Left ventricle myocardium superior (tissue), 1 donor: ENCODE measurements at places on chromosomes 11 and 22. TPM values are rescaled to one million over a fixed set of nuclear protein-coding genes. Genes with fewer than 3 reads are reported as not detected.
A peak's percentile ranks its signal among the peaks of the same experiment; 100 is the strongest.

ARHGAP8 gene
- total RNA-seq: not detected

FGF19 gene
- total RNA-seq: not detected

DRD2 gene
- total RNA-seq: not detected

KCNJ1 gene
- 0.07 TPM for total RNA-seq

DBX1 gene
- not detected for total RNA-seq

DNA sequence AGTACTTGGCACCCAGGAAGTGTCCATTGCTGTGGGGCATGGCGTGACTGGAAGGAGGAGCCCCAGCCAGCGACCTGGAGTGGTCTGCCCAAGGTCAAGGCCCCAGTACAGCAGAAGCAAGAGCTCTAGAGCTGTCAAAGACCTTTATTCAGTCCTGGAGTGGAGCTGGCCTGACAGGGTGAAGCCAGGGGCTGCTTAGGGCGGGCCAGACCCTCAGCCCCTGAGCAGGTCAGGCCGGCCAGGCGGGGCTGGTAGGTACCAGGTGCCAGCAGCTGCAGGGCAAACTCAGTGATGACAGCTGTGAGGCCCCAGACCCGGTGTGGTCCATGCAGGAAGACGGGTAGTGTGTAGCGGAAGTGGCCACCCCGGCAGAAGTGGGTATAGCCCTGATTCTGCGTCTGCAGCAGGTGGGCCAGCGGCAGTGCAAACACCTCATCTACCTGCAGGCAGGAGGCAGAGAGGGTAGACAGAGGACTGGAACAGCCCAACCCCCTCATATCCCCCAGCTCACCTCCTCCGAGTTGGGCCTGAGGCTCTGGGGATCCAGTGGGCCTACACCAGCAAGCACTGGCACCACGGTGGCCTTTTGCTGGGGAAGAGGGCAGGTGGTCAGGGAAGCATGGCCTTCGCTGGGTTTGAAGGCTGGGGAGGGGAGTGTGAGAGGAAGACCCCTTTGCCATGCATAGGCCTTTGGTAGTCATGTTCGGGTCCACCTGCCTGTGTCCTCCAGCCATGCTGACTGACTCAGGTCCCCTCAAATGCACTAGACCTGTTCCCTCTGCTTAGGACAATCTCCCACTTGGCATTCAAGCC, 1.7 kb downstream of the NUDT8 start:
- DNase-seq: no peak

DNA sequence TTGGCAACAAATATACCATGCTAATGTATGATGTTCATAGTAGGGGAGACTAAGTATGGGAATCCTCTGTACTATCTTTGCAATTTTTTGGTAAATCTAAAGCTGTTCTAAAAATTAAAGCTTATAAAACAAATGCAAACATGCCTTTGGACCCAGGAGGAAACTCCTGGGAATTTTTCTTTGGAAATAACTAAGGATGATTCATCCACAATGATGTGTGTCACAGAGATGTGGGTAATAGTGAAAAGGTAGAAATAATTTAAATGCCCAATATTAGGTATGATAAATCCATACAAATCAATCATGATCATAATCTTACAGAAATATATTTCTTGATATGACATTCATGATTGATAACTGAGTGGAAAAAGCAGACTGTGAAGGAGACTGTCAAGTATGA, 135.8 kb downstream of the TRIM44 start:
- no peak for DNase-seq

DNA sequence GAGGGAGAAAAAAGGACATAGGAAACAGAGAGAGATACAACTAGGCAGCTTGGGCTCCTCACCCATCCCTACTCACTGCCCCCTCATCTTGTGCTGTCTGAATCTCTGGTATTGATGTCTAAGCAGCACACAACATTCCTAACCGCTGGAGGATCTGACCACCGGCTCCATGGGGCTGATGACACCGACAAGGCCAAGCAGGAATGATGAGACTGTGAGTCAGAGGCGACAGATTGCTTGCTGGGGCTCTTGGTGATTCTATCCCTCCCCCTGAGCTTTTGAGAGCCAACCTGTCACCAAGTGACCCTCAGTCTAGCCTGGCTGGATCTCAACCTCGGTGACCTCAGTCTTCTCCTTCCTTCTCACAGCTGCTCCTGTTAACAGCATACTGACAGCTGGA, 13.8 kb downstream of the PAMR1 start:
- no peak for DNase-seq

DNA sequence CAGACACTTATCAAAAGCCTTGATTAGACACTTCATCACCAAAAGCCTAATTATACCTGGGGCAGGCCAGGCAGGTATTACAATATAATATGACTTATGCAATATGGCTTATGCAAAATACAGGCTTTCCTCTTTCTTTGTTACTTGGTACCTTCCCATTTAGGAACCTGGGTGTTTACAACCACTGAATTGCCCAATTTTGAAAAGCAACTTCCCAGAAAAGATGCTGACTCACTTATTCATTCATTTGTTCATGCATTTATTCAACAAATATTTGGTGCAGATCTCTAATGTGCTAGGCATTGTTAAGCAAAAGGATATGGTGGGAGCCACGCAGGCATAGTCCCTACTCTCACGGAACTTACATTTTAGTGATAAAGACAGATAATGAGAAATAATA, 13.6 kb upstream of the JAML start:
- no peak for DNase-seq

DNA sequence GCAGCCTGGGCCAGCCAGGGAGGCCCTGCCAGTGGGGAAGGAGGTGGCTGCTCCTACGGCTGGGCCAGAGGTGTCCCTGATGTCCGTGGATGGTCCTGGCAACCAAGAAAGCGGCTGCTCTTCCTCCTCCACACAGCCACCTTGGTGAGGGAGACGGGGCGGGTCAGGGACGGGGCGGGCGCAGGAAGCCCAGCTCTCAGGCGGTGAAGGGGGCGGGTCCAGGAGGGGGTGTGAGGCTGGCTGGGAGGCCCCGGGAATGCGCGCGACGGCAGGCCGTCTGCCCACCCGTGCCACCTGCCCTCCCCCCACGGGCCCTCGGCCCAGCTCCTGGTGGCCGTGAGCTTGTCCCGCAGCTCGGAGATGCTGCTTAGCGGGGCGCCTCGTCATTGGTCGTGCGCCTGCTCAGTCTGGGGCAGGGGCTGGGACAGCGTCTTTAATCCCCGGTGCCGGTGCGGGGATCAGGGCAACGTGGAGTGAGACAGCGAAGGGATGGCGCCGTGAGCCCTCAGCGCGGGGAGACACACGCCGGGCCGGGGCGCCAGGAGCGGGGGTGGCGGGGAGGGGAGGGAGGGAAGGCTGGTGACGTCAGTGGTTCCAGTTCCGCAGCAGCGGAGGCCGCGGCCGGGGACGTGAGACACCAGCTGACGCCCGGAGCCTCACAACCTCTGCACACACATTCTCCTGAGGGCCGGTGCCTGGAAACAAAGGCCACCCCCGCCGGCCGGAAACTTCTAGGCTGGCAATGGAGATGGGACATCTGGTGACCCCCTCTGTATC, 6.7 kb upstream of the BRSK2 start:
- peak; percentile 85 for DNase-seq

DNA sequence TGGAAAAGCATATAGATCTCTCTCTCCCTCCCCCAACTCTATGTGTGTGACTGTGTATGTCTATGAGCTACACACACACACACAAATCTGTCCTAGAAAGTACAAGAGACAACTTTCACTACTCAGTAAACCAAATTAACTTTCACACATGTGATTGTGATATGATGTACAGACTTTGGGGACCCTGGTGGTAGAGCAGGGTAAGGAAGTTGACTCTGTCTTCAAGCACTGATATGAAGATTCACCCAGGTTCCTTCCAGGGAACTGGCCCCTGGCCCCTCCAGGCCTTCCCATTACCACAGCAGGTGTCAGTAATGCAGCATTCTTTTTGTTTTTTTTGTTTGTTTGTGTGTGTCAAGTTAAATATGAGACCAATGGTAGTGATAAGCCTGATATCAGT, 66.1 kb upstream of the PTH start:
- no peak for DNase-seq

DNA sequence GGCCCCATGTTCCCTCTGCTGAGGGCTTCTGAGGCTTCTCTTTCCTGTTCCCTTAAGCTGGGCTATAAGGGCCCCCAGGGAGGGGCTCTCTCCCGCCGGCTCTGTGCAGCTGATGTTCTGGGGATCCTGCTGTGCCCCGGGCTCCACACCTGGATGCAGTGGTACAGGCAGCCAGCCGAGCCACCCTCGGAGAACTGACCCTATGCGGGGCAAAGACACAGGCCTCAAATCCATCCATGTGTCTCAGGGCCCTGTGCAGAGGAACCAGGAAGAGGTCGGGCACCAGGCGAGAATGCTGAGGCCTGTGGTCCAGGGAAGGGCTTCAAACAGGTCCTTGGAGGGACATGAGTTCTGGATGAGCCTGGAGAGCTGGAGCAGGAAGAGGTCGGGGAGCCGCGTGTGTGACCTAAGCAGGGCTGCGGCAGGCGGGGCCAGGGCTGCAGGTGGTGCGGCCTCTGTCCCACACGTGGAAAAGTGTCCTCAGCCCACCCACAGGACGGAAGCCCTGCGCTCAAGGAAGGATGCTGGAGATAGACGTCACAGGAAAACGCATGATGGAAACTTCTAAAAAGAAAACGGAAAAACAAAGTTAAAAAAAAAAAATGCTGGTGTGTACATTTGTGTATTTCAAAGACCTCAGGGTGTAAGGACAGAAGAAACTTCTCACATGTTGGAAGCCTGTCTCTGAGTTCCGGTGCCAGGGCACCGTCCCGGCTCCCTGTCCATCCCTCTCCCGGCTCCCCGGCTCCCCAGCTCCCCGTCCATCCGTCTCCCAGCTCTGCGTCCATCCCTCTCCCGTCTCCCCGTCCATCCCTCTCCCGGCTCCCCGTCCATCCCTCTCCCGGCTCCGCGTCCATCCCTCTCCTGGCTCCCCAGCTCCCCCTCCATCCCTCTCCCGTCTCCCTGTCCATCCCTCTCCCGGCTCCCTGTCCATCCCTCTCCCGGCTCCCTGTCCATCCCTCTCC, 1149.2 kb downstream of the BRD1 start:
- DNase-seq: no peak

DNA sequence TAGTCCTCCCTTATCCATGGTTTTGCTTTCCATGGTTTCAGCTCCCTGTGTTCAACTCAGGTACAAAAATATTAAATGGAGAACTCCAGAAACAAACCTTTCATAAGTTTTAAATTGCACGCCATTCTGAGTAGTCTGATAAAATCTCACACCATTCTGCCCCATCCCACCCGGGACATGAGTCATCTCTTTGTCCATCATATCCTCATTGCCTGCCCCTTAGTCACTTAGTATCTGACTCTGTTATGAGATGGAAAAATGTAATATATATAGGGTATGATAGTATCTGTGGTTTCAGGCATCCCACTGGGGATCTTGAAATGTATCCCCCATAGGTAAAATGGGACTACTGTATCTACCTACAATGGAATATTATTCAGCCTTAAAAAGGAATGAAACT, 35.5 kb upstream of the FGF3 start:
- DNase-seq: no peak
